ENCODE measurements at places on chromosomes 3 and 15. TPM values are rescaled to one million over a fixed set of nuclear protein-coding genes. Genes with fewer than 3 reads are reported as not detected.

DLL4 gene
- not detected for total RNA-seq

EEF1AKMT4 gene
- 2.7 TPM for total RNA-seq

CPEB1 gene
- 0.10 TPM for total RNA-seq

CCDC13 gene
- total RNA-seq, result 0.31 TPM

CAPN3 gene
- total RNA-seq, result 1.5 TPM

Data from activated naive CD4-positive, alpha-beta T cell treated with anti-CD3 and anti-CD28 coated beads for 36 hours (primary cell).